Pulmonary artery endothelial cell (primary cell): ENCODE measurements at places on chromosomes 16 and 17.

DNA sequence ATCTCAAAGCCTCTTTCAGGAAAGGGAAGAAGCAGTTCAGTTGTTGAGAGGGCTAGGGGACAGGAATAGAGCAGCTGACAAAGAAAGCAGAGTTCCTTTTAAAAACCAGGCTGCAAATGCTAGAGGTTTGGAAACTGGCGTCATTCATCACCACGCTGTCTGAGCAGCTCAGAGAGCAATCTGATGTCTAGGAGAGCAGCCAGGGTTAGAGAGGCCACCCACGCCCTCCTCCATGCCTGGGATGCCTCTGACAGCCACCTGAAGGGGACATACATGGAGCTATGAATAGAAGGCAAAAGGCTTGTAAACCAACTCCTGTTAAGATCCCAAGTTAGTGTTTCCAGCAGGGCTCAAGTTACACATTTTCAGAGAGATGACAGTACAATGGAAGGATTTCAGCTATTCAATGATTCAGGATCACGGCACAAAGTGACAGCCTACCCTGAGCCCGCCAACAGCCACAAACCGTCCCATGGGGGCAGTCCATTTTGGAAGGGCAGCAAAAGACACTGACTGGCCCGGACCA is 12.4 kb downstream of the RAB5C start:
- DNase-seq: no peak

DNA sequence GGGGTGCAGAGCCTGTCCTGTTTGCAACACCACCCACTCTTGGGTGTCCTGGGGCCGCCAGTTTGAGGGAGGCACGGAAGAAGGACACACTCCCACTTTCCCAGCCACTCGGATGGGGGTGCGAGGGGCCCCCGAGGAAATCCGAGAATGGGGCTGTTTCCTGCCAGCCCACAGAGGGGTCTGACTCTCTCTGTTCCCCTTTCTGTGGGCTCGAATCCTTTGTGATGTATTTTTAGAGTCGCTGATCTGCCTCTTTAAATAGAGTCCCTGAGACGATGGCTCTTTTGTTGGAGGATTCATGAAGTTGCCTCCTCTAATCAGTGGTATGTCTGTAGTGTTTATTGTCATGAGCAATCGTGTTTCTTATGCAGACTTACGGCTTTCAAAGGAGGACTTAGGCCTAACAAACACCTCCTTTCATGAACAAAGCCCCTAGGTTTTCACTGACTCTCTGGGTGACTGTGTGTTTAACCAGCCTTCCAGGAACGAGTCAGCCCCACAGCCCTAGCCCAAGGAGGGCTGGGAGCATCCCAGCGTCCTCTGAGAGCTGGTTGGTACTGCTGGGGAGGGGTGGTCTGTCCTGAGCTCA is 29.1 kb downstream of the CIBAR2 start:
- DNase-seq: no peak

GRCh38 chr16:79452671-79453070 is 147.9 kb downstream of the MAF start:
- no peak for DNase-seq

DNA sequence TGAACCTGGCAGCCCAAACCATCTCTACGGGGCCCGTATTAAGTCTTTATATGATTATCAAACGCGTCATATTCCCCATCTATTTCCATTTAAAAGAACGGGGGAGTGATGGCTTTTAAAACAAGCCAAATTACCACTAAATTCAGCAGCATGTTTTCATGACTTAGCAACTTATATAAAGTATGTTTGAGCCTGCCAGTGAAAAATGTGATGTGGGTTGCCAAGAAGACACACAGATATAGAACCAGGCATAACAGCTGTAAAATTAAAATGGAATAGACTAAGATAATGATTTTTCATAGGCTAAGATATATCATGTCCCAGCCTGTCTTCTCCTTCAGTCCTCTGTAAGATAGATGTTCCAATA is 44.8 kb upstream of the HSBP1 start:
- DNase-seq: no peak

- DNase-seq: no peak
Observed at GRCh38 chr17:4249452-4250029, 14.2 kb downstream of the ANKFY1 start.

DNA sequence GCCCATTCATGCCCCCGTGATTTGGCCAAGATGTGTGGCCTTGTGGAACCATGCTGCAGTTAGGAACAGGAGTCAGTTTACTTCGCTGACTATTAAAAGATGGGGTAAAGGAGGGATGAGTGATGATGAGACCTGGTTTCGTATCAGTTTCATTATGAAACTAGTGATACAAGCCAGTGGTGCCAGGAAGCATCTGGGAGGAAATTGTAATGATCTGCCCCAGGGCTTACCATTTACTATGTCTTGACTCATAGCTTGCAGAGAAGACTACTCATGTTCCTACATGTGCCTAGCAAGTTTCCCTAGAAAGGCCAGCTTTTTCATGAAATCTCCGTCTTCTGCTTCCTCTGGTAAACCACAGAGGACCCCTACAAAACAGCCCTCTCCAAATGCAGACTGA is 23.2 kb downstream of the CDH3 start:
- no peak for DNase-seq

- DNase-seq: no peak
Observed at GRCh38 chr16:3509470-3509928, 8.7 kb downstream of the CLUAP1 start.

DNA sequence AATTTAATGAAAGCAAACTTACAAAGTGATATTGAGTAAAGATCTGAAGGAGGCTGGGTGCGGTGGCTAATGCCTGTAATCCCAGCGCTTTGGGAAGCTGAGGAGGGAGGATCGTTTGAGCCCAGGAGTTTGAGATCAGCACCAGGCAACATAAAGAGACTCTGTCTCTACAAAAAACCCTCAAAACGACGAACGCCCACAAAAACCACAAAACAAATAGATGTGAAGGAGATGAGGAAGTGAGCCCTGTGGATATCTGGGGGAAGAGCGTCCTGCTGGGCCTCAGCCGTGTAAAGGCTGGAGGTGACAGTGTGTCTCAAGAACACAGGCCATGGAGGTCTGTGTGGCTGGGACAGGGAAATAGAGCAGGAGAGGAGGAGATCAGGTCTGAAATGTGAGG is 68.8 kb downstream of the ITFG1 start:
- DNase-seq: no peak

DNA sequence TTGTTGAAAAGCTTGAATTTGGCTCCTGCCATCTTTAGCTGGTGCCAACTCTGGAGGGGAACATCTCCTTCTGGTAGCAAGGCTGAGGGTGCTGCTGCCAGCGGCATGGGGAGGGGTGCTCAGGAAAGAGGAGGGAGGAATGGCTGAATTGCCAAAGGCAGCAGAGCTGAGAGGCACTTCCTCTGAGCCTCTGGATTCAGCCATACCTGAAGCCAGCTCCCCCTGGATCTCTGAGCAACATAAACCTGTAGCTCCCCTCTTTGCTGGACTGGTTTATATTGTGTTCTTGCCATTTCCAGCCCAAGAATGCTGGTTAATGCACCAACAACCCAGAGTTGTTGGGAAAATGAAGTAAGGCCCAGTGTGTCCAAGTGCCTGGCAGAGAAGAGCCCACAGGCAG is 7.4 kb downstream of the MEFV start:
- DNase-seq: no peak

- DNase-seq: no peak
Observed at GRCh38 chr17:79133214-79133613, 58.6 kb downstream of the ENGASE start.

- no peak for DNase-seq
Observed at GRCh38 chr17:30858556-30859250, 26.9 kb downstream of the ATAD5 start.

DNA sequence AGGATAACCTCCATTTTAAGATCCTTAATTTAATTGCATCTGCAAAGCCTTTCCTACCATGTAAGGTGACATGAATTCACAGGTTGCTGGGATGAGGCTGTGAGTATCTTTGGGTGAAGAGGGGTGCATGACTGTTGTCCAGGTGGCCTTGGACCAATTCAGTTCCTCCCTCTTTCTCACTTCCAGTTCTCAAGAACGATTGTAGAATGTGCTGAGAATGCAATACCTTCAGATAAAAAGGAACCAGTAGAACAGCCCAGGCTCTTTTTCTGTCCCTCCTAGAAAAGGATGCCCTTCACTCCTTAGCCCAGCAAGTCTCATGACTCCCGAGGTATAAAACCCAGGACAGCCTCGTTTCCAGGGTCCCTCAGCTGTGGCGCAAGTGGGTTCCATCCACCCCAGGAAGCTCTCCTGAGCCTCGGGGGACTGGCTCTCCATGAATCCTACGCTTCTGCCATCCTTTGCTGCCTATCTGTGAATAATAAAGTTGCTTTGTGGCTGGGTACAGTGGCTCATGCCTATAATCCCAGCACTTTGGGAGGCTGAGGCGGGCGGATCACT is 61.6 kb upstream of the FA2H start:
- DNase-seq: no peak

- no peak for DNase-seq
Observed at GRCh38 chr17:45050481-45051059, 862 bp downstream of the DCAKD start.

DNA sequence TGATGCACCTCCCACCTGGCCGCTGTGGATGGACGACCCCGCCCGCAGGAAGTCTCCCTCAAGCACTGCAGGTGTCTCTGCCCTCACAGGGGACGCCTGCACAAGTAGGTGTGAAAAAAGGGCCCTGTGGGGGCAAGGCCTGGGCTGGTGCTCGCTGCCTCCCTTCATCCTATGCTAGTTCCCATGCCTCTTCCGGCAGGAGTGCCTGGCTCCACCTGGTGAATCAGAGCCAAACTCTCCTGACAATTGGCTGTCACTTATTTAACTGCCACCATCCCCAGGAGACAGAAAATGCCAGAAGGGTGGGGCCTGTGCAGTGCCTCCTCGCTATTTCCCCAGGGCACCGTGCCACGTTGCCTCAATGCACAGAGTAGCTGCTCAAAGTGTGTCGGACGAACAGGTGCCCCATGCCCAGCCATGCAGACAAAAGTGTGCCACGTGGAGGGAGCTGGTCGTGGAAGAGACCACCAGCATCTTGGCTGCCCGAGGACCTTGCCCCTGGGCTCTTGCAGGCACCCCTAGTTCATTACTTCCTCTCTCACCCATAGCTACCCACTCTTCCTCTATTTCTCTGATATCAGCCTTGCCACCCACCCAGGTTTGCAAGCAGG is 170.7 kb downstream of the SEC14L1 start:
- no peak for DNase-seq

DNA sequence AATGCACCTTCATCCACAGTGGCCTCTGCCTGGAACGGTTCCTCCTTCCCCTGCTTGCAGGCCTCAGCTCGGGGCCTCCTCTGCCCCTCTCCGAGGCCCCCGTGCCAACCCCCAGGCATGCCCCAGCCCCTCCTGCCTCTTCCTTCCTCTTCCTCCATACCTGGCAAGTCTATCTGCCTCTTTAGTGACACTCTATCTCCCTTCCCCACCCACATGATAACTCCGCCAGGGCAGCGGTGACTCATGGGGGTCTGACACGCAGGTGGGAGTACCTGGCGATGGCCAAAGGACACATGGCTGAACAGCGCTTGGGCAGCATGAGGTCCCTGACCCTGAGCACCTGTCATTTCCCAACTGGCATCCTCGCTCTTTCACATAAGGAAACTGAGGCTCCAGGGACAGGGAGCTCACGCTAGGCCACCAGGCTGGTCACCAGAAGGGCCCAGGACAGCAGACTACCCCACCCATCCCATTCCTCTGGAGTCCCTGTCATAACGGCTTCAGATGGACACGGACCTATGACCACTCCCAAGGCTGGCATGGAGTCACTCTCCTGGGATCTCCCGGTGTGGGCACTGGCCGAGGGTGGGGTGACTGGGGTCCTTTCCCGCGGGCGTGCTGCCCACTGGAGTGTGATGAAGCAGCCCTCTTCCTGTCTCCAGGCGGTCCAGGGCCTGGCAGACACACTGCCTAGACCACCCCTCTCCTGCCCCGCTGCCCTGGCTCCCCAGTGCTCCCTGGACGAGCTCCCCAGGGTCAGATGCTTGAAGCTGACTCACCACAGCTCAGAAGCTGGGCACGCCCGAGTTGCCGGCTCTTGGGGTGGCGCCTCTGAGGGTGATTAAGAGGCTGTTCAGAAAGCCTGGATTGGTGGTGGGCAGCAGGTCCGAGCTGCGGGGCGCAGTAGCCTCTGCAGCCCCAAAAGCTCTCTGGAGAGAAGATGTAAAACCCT is 100.6 kb downstream of the ENGASE start:
- no peak for DNase-seq

GRCh38 chr17:67492824-67493517 is 115.9 kb downstream of the PITPNC1 start:
- DNase-seq: no peak

DNA sequence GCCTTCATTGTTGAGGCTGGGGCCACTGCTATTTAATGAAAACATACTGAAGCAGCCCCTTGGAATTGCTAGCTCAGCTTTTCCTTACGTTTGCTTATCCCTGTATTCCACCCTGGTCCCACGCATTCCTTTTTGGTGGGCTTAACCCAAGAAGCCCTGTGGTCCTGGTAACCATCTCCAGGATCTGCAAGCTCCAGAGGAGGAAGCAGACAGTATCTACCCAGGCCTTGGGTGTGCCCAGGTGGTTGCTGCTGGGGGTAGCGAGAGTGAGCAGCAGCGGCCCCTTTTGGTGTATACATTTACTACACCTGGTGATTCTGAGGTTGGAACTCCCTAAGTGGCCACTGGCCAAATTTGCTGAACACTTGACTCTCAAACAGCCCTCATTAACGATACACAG is 97.7 kb downstream of the CBLN1 start:
- DNase-seq: no peak

DNA sequence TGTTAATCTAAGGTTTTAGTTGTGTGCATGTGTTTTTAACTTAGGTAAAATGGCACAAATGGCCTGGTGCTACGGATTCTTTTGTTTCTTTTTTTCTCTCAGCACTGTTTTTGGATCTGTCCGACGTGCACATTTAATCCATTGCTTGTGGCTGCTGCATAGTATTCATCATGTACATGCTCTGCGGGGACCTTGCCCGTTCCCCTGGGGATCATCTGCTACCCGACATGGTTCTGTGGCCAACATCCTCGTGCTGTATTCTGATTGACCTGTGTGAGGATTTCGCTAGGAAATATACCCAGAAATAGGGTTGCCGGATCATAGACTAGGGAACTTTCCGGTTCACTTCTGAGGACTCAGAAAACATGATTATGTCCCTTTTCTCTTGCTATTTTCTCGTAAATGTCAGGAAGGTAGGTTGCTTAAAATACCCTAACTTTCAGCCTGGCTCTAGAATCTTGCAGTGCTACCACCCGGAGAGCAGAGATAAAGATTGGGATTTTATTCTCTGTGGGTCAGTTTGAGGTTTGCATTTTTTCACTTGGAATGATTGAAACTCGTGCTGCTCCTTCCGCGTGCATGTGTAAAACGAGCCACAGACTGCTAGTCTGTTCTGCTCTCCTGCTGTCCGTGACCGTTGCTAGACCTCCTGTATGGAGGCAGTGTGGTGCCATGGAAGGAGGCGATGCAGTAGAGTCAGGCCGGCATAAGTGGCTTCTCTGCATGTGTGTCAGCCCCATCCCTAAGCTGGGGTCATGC is 42.9 kb downstream of the LDHD start:
- DNase-seq: no peak

GRCh38 chr17:59331129-59331928 is at the start of gene YPEL2:
Gene YPEL2, plus strand, starts transcription at chr17:59331655. Its CDS starts 21,755 bp downstream, at chr17:59353410.
- DNase-seq: peak; percentile 91

- no peak for DNase-seq
Observed at GRCh38 chr16:8736123-8736668, 61.2 kb downstream of the TMEM186 start.
